ENCODE measurements at places on chromosomes 5 and 9.

- DNase-seq = no peak
Observed at GRCh38 chr5:161299053-161299452, 247.5 kb downstream of the GABRB2 start.

GRCh38 chr5:150399524-150400211 lies 13.0 kb downstream of the CD74 start:
- DNase-seq = no peak

DNA sequence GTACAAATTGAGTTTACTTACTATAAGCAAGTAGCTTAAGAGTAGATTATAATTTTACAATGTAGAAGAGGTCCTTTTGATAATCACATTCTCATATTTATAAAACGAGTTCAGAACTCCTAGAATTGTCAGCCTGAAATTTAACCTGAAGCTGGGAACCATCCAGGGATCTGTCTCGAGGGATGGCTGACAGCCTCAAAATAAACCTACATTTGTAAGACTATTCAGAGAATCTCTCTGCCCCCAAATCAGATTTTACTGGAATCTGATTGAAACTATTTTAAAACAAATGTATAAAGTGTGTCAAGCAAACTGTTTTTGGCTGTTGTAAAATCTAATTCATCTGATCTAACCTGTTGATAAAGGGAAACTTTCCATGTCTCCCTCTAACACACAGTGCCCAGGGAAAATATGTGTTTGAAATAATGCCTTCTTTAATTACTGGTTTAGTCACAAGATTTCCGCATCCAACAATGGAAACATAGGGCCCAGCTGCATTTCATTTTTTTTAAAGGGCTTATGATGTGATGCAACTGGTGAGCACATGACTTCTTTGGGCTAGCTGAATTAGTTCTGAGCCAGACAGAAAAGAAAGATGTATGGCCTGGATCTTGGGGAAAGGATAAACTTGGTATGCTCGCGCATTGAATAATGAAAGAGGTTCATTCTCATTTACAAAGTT lies 30.3 kb downstream of the SLC25A46 start:
- DNase-seq = no peak

GRCh38 chr5:40273936-40274335 lies 405.8 kb upstream of the PTGER4 start:
- no peak for DNase-seq

- DNase-seq = no peak
Observed at GRCh38 chr5:147339313-147339712, 104.5 kb downstream of the STK32A start.

DNA sequence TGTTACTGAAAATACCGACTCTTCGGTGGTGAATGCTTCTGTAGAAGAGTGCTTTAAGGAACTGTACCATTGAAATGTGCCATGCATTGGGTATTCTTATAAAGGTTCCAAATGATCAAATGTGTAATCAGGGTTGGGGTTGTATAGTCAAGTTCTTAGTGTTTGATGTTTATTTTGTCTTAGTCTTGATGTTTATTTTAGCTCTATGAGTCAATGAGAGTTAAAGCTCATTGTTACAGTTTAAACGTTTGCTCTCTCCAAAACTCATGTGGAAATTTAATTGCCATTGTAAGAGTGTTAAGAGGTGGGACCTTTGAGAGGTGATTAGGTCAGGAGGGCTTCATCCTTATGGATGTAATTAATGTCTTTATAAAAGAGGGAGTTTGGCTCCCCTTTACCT lies 153.0 kb downstream of the FER start:
- no peak for DNase-seq

Measured in D341Med (cell line).